ENCODE measurements at places on chromosomes 3 and 15.

DNA sequence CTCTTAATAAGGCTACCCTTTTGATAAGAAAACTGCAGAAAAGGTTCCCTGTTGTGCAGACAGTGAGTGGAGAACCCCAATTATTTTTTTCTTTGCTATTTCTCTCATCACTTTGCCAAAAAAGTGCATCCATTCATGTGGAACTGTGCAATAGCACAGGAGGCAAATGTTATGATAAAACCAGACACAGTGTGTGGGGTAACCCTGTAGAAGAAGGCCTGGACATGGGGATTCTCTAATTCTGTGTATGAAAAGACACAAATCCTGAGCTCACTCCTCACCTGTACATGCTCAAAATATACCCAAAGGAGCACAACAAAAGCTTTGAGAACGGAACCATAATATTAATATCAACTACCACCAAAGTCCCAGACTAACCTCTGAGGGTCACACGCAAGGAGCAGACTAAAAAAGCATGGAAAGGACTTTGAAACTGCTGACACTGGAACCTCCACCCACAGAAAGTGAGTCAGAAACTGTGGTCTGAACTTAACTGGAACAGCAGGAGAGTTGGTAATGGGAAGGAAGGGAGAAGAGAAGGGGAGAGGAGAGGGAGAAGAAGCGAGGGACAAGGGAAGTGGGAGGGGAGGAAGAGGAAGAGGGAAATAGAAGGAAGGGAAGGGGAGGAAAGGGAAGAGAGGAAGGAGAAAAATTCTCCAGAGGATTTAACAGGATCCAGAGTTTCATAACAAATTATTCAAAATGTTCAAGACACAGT lies 299.9 kb downstream of the TBC1D5 start:
- DNase-seq: no peak

DNA sequence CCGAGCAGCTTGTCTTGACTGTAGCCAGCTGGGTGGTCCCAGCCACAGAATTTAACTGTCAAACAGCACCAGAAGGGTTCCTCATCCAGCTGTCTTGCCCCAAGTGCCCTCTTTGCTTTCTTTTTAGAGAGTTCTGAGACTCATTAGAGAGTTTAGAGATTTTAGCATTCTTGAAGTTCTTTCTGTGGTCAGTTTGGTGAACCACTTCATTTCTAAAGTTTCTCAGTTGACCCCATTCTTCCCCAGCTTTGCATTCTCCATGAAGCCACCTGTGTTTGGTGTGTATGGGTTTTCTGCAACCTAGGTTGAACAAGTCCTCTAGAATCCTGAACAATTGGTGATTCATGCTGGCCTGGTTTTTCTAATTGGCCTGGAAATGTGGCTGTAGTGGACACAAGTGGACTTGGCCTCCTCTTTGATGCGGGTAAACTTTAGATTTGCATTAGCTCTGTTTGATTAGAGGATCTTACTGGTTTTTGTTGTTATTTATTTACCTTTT lies 33.7 kb downstream of the FLNB start:
- DNase-seq: no peak

- DNase-seq: no peak
Observed at GRCh38 chr3:160016972-160017371, 28.3 kb downstream of the IL12A start.

- DNase-seq: no peak
Observed at GRCh38 chr3:50521572-50521971, 18.1 kb upstream of the CACNA2D2 start.

- no peak for DNase-seq
Observed at GRCh38 chr3:160027541-160028195, 39.0 kb downstream of the IL12A start.

GRCh38 chr15:40238532-40239403 lies at the start of gene PAK6:
PAK6 (plus strand) TSS chr15:40239063; CDS start chr15:40264786, 25,723 bp downstream.
- peak; percentile 43 for DNase-seq

DNA sequence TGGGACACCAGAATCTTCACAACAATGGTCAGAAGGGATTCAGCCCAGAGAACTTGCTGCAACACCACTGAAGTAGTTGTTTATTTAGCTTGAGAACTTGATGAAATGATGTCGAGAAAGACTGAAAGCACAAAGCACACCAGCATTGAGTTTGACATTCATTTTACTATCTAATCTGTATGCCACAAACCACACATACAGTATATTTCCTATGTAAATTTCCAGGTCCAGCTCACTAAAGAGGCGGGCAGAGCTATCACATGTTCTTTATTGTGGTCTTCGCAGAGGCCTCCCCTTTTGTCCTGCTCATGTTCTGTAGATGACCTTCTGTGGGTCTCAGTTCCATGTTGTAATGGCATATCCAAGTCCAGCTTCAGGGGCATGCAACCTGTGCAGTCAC lies 10.4 kb upstream of the FMN1 start:
- DNase-seq: no peak

- peak; percentile 86 for DNase-seq
Observed at GRCh38 chr15:74614744-74615507, 710 bp upstream of the CLK3 start.

DNA sequence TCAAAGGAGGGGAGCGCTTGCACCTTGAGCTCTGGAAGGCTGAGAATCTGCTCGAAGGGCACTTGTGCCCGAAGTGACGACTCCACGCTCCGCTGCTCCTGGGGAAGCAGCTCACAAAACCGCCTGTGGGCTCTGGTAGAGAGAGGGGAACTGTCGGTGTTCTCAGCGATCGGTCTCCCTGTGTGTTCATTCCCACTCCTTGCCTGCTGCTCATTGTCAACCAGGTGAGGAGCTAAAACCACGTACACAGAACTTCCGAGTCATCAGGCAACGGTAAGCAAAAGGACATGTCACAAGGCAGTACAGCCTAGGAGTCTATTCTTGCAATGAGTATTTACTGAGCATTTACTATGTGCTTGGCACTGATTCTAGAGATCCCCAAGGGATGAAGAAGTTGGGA lies 1.5 kb downstream of the CIB1 start:
- DNase-seq: no peak

DNA sequence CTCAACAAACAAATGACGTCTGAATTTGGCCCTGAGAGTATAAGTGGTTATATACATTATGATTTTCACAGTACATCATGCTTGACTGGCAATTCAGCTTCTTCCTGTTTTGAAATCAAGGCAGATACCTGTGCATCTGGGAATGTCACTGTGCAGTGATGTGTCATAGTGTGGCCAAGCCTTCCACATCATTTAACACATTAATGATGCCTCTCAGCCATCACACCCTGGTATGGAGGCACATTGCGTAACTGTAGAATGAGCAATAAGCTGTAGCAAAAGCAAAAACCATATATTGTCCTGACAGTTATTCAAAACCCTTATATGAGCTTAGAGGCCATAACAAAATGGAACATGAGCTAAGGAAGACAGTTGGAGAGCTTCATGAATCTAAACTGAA lies 246.0 kb downstream of the EPHA3 start:
- DNase-seq: no peak

GRCh38 chr3:27279123-27279522 lies 90.1 kb downstream of the NEK10 start:
- no peak for DNase-seq

GRCh38 chr3:106703524-106703923 lies 673.7 kb upstream of the CCDC54 start:
- no peak for DNase-seq

DNA sequence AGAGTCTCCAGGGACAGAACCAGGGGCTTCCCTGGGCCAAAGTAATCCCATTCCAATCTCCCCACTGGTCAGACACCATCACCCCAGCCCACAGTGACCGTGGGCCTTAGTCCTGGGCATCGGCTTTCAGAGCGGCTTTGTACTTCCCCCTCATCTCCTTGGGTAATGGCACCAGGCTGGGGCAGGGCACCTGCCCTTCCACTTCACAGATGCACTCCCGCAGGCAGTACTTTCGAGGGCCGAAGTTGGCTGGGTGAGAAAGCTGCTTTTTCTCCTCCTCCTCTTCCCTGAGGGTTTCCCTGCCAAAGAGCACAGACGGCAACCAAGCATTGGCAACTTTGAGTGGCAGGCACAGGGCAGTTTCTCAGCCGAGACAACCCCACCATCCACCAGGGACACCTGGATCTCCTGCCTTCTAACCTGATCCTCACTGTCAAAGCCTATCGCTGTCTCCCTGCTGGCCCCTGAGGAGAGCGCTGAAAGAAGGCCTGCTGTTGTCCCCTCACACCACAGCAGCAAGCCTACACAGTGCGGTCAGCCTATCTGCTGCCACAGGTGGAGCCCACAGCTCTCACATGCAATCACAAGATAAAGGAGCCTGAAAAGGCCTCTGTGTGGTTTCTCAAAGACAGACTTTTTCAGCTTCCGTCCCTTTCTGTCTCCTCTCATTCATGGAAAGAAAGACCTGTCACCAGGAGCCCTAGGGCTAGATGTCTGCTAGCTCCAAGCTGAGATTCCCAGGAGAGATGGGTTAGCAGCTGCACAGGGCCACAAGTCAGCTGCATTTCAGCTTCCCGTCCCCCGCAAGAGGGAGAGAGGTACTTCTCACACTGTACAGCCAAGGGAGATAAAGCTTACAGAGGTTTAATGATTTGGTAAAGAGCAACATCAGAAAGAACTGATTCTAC lies 12.5 kb downstream of the MRPS25 start:
- no peak for DNase-seq

DNA sequence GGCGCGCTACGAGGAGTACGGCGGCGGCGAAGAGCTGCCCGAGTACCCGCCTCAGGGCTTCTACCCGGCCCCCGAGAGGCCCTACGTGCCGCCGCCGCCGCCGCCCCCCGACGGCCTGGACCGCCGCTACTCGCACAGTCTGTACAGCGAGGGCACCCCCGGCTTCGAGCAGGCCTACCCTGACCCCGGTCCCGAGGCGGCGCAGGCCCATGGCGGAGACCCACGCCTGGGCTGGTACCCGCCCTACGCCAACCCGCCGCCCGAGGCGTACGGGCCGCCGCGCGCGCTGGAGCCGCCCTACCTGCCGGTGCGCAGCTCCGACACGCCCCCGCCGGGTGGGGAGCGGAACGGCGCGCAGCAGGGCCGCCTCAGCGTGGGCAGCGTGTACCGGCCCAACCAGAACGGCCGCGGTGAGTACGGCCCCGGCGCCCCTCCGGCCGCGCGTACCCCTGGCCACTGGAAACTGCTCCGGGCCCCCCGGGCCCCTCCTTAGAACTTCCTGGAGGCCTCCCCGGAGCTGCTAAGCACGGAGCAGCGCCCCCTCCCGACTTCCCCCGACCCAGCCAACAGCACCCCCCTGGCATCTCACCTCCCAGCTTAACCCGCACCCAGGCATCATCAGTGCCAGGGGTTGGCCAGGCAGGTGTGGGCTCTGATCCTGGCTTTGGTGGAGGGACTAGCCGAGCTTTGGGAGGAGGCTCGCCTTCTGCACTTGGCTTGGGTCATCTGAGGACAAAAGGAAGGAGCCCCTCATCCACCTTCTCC lies 1.4 kb downstream of the LOXL1 start:
- DNase-seq: peak; percentile 85

- no peak for DNase-seq
Observed at GRCh38 chr15:68417051-68417450, 14.9 kb downstream of the ITGA11 start.

- no peak for DNase-seq
Observed at GRCh38 chr3:135224815-135225362, 429.8 kb downstream of the EPHB1 start.

GRCh38 chr3:66615643-66616301 lies 115.0 kb upstream of the LRIG1 start:
- DNase-seq: no peak

DNA sequence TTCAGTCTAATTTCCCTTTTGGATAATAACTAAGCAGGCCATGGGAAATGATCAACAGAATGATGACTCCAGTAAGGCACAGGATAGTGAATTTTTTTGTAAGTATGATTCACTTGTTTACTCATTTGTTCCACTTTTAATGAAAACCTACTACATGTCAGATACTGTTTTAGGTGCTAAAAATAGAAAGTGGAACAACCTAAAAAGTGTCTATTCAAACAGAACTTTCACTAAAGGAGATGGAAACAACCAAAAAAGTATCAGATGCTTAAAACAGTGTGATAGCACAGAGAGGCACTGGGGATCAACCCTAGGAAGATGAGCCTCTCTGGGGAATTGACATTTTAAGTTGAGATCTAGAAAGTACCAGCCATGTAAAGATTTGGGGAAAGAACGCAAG lies 11.1 kb downstream of the RYK start:
- no peak for DNase-seq

DNA sequence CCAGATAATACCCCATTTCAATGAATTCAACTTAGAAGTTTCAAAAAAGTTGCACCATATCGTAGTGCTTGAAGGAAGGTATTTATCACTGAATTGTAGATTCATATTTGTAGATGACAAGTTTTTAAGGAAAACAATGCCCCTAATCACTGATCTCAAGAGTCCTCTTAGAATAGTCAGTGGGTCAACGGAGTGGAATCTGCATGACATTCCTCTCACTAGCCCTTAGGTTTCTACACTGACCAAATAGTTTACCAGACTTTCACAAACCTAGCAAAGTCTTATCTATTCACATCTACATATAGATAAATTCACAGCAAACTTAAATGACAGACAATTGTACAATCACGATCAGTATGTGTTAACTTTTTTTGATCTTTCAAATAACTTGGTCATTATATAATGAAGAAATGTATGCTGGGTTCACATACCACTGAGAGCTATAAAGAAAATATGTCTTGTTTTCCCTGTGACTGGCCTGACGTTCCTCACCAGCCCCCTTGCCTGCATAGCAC lies 35.7 kb upstream of the PHLDB2 start:
- no peak for DNase-seq

DNA sequence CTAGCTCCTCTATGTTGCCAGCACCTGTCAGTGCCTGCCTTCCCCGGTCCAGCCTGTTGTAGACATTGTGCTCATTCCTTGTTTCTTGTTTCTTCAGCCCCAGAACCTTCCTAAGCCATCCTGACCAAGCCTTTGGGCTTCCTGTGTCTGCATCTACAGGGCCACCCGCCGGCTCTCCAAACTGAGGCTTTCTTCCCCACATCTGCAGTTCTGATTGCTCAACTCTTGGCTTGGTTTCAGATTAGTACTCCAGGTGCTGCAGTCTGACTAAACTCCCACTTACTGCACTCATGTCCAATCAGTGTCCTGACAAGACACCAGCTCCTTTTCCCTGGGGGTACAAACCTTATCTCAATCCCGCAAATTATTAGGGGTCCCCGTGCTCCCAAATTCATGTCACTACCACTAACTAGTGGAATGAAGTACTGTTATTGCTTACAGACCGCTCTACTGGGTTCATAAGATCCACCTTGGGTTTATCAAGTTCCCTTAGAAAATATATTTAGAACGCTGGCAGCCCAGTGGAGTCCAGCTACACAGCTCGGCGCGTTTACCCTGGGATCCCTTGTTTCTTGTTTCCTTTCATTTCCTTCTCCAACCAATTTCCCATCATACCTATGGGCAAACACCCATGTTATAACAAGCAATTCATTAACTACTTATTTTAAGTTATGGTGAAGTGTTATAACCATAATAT lies 114.2 kb upstream of the TJP1 start:
- no peak for DNase-seq

- DNase-seq: no peak
Observed at GRCh38 chr15:73965758-73966113, 26.4 kb downstream of the STOML1 start.

- DNase-seq: peak; percentile 71
Observed at GRCh38 chr3:13495921-13496723, 16.0 kb downstream of the HDAC11 start.

GRCh38 chr3:196585044-196585757 lies 16.7 kb downstream of the FBXO45 start:
- DNase-seq: no peak
